Endothelial cell (in vitro differentiated cells): ENCODE measurements at places on chromosomes 2 and 18. TPM values are rescaled to one million over a fixed set of nuclear protein-coding genes. Genes with fewer than 3 reads are reported as not detected.

The SH3BP4 gene
- 58.6 TPM for total RNA-seq

The EFR3B gene
- total RNA-seq, result 11.3 TPM

The NOSTRIN gene
- total RNA-seq, result not detected

The KYNU gene
- not detected for total RNA-seq

The TRIM43B gene
- total RNA-seq, result 0.23 TPM

The ZNF521 gene
- 238 TPM for total RNA-seq

The AFG3L2 gene
- 47.7 TPM for total RNA-seq

DNA sequence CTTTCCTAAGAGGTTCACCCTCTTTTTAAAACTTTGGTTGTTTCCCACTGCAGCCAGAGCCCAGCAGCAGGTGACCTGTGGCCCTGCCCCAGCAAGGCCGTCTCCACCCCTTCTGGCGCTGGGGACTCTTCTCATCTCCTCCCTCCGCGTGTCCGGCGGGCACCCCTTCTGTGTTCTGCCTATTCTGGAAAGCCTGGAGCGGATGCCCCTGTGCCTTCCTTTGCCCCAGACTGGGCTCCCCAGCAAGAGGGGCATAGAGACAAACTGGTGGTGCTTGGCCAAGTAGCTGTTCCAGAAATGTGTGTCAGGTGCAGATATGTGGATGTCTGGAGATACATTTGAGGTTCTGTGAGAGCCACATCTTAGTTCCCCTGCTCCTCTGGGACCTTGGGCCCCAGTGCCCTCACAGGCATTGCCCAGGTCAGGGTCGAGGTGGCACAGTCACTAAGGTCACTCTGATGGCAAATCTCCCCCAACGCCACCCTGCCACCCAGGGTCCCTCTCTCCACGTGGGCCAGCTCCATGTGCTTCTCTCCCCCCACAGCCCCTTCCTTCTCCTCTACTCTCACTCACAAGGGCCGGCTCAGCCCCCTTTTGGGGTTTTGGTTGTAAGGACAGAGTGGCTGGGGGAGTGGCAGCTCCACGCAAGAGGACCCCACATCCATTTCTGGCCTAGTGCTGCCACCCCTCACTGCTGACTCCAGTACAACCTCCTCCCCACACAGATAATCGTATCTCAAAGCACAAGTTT, 35.5 kb upstream of the TAF1B start:
- H3K4me1 ChIP-seq, result peaks cover under 1% of the 10 kb centered on the region
- H3K4me3 ChIP-seq, result no peak overlapping the region
- H3K36me3 ChIP-seq, result no peaks in the 10 kb centered on the region

DNA sequence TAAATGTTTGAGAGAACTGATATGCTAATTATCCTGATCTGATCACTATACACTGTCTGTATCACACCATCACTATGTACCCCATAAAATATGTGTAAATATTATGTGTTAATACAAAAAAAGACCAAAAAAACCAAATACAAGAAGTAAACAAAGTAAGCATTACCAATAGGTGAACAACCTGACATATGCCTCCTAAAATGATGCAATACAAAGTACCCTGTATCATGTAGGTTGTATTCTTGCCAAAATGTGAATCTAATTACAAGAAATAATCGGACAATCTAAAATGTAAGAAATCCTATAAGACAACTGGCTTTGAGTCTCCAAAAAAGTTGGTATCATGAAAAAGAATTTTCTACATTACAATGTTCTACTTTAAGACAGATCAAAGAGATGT, 7.8 kb downstream of the POLR1A start:
- no peaks in the 10 kb centered on the region for H3K27me3 ChIP-seq
- peak overlapping the region; percentile 5 for H3K27ac ChIP-seq
- no peak overlapping the region for H3K4me3 ChIP-seq

- peak overlapping the region; percentile 75 for H3K4me3 ChIP-seq
- DNase-seq, result no peak
- H3K27ac ChIP-seq, result no peak overlapping the region
- no peaks in the 10 kb centered on the region for H3K36me3 ChIP-seq
Measured at GRCh38 chr2:159903443-159904126, 105.6 kb upstream of the CD302 start.

- H3K36me3 ChIP-seq, result peaks cover 16% of the 10 kb centered on the region
- peak overlapping the region; percentile 97 for H3K4me3 ChIP-seq
- peak overlapping the region; percentile 74 for H3K27ac ChIP-seq
- peak; percentile 46 for DNase-seq
- H3K4me1 ChIP-seq, result peaks cover 26% of the 10 kb centered on the region
Measured at GRCh38 chr18:28175930-28176697, 816 bp downstream of the CDH2 start.

DNA sequence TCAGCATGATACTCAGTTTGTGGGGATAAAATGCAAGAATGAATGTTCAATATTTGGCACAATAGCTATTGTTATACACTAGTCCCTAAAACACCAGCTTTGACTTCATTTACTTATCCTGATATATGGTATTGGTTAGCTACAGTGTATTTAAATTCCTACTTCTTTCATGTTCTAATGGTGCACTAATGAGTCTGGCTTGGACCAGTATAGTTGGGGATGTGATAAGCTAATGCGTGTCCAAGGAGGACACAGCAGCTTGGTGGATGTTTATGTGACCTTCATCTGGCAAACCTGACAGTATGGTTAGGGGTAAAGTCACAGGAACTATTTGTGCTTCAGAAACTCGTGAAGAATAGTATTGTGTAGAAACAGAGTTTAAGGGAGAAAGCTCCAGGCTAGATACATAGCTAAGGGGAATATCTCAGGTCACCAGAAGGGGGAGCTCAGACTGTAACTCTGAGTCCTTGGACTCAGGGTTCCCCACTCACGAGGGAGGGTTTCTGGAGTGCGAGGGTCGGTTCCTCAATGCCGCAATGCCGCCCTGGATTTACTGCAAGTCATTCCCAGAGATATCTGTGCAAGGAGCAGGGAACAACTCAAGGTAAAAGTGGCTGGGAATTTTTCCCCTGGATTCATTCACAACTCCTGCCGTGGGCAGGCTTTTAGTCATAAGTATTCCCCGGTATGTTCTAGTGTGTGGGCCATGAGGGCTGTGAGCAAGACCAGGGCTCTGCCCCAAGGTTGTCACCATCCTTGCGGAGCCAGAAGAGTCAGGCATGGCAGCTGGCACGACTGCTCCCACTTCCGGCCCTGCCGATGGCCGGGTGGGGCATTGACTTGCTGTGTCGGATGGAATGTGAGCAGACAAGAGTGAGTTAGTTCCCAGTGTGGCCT, 14.5 kb downstream of the IL1R2 start:
- peak; percentile 65 for DNase-seq
- no peak overlapping the region for H3K4me3 ChIP-seq
- H3K27me3 ChIP-seq, result peaks cover 2% of the 10 kb centered on the region
- no peak overlapping the region for H3K27ac ChIP-seq
- no peaks in the 10 kb centered on the region for H3K36me3 ChIP-seq
- H3K4me1 ChIP-seq, result no peaks in the 10 kb centered on the region

GRCh38 chr2:231197706-231198290, 633 bp upstream of the ARMC9 start:
- peak overlapping the region; percentile 93 for H3K4me3 ChIP-seq
- peaks cover 3% of the 10 kb centered on the region for H3K27me3 ChIP-seq
- peaks cover 18% of the 10 kb centered on the region for H3K36me3 ChIP-seq
- no peak for DNase-seq

DNA sequence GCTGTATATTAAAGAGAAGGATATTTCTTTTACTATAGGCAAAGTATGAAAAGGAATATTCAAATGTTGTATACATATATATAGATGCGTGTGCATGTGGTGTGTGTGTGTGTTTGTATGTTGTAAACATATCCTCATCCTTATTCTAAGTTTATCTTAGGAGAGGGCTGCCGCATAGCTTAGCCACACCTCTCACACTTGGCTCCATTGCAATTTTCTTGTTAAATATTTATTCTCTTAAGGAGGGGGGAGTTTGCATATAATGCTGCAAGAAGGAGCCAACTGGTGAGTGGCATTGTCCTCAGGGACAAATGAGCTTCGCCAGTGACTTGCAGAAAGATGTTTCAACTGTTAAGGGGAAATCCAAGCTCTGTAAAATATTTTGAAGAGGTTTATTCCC, 360.1 kb upstream of the RND3 start:
- peaks cover 4% of the 10 kb centered on the region for H3K36me3 ChIP-seq
- H3K4me1 ChIP-seq, result peaks cover 4% of the 10 kb centered on the region
- H3K4me3 ChIP-seq, result no peak overlapping the region
- H3K27ac ChIP-seq, result no peak overlapping the region
- no peaks in the 10 kb centered on the region for H3K27me3 ChIP-seq

- H3K27me3 ChIP-seq, result peaks cover 1% of the 10 kb centered on the region
- H3K4me3 ChIP-seq, result no peak overlapping the region
- peak overlapping the region; percentile 38 for H3K27ac ChIP-seq
- peaks cover 14% of the 10 kb centered on the region for H3K4me1 ChIP-seq
- peaks cover 4% of the 10 kb centered on the region for H3K36me3 ChIP-seq
- DNase-seq, result no peak
Measured at GRCh38 chr18:48627216-48627615, 88.4 kb downstream of the CTIF start.

DNA sequence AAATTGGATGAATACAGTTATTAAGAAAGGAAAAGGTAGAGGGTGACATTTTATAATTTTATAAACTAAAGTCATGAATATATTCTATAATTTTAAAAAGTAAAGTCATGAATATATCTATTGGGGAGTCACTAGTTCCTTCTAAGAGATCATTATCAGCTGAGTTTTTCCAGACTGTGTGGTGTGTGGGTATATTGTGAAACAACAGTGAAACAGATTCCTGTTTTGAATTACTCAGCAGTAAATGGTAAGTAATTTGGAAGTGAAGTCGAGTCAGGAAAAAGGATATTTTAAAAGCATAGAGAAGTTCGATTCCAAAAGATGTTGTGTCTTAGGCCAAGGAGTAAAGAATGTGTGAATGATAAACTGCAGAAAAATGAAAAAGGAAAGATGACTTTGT, 1018.2 kb upstream of the NXPH2 start:
- H3K27me3 ChIP-seq, result no peaks in the 10 kb centered on the region
- DNase-seq, result no peak
- H3K4me1 ChIP-seq, result peaks cover 7% of the 10 kb centered on the region
- no peak overlapping the region for H3K27ac ChIP-seq
- H3K36me3 ChIP-seq, result no peaks in the 10 kb centered on the region
